HFFc6 (cell line): ENCODE measurements at places on chromosomes 12 and 14.

GRCh38 chr14:58138714-58139482, 13.1 kb downstream of the ARMH4 start:
- DNase-seq: no peak

DNA sequence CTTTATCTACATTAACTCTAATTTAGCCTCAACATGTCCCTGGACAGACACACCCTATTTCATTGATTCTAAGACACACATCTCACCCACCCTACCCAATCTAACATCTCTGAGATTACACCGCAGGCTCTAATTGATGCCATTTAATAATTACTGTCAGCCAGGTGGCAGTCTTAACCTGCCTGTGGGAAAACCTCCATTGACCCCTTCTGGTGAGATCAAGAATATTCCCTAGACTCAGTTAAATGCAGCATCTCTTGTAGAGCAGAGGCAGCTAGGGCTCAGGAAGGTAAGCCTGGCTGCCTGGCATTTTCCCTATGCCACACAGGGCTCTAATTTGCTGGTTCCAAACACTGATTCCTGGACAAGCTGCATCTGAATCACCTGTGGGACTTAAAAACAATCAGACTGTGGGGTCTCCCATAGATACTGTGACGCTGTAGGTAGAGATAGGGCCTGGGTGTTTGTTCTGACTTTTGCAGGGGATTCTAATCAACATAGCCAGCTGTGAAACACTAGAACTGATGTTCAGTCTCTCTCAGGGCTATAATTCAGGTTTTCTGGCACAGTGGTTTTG, 14.3 kb downstream of the MCRS1 start:
- peak; percentile 32 for DNase-seq

GRCh38 chr14:52844262-52845060, 53.1 kb upstream of the GNPNAT1 start:
- DNase-seq: no peak

- no peak for DNase-seq
These were observed 6.2 kb downstream of the SHMT2 start for GRCh38 chr12:57235728-57236131.

DNA sequence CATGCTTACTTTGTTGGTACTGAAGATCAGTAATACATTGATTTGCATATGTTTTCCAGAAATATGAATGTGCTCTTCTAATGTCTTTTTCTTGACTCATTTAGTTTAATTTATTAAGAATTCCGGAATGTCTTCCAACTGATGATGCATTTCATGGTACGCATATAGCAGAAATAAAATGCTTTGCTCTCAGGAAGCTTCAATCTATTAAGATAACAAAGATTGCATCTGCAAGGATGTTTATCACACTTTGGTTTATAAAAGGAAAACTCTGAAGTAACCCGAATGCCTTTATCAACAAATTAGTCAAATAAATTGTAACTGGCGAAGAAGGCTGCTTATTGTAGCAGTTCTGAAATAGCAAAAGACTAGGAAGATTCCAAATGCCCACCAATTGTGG, 166.4 kb upstream of the LMNTD1 start:
- no peak for DNase-seq

- DNase-seq: no peak
These were observed 350.5 kb upstream of the TMTC1 start for GRCh38 chr12:30134229-30134628.

- peak; percentile 99 for DNase-seq
These were observed 1193.7 kb downstream of the GALC start for GRCh38 chr14:86799244-86799647.

- DNase-seq: no peak
These were observed 144.6 kb downstream of the TTC7B start for GRCh38 chr14:90671382-90672234.

GRCh38 chr14:23286902-23287479, 1.1 kb upstream of the HOMEZ start:
- DNase-seq: no peak

DNA sequence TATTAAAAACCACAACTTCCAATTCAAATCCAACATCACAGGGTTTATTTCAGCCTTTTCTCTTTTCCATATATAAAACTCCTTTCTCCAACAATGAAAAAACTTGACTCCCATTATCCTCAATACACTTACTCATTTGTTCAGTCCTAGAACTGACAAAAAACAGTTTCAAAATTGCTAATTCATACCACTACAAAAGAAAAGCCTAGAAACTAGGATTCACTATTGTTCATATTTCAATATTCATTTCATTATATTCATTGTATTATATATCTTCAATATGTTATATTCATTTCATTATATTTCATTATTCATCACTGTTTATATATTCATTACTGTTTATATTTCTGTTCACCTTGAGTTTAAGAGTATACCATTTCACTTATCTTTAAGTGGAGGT, 85.8 kb downstream of the NUMB start:
- no peak for DNase-seq

DNA sequence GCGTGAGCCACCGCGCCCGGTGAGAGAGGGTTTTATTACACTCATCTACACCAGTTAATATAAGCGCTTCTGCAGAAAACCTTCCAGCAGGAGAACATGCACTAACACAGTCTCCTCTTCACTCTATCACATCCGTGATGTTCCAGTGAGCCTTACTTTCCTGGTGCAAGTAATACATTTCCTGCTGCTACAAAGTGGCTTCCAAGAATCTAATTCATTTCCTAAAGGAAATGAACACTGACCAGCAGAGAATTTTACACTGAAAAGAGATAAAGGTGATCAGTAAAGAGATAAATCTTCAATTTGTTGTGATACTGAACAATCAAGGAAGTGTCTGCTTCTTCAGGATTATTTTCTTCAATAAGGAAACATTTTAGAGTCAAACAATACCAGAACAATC, 39.5 kb downstream of the ZFYVE21 start:
- DNase-seq: no peak

DNA sequence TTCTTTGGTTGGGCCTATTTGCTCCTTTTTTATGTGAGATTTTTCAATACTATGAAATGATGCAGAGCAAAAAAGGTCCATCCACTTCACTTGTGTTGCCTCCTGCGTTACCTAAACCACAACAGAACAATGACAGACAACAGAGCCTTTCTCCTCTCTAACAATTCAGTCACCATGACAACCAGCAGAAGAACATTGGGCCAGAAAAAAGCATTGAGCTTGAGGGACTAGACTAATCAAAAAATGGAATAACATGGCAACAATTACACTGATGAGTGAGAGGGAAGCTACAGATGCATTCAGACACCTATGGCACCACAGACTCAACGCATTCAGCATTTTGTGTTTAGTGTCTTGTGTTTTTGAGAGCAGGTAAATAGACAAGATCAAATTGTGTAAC, 44.6 kb upstream of the PTCSC3 start:
- DNase-seq: no peak

- DNase-seq: no peak
These were observed 12.2 kb upstream of the TESC start for GRCh38 chr12:117111386-117111785.

DNA sequence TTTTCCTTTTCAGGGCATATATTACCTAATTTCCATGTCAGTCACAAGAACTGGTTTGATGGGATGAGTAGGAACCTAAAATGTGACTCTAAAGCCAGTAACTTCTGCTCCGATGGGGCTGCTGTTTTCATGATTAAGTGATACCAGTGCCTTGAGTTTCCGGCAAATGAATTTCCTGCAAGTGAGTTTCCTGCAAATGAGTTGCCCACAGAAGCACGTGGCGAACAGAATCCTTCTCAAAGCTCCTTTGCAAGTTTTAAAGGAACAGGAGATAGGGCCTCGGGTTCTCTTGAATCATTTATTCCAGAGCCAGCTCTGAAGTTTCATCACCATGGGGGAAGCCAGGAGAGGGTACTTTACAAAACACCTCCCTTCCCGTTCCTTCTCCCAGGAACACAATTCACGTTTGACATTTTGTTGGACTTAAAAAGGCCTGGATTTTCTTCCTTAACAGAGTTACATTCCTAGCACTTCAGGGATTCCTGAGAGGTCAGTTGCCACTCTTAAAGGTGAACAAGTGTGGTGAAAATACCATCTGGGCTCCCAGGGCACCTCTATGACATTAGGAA, 2.2 kb upstream of the PPTC7 start:
- DNase-seq: peak; percentile 10

DNA sequence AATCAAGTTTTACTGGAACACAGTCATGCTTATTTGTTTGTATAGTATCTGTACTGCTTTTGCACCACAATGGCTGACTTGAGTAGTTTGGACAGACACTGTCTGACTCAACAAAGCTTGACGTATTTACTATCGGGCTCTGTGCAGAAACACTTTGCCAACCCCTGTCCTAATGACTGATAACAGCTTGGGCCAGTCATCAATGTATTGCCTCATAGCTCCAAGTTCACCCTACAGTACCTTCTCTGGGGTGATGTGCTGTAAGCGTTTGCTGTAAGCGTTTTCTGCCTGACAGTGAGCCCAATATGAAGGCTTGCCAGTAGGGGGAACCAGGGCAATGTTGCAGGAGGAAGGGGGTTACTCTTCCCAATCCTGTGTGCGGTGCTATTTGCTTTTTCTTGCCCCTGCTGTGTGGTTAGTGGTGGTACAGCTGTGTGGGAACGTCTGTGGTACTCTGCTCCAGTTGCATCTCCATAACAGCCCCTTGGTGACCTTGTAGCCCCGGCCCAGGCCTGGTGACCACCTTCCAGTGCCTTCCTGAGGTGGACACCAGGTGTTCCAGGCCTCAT, 5.4 kb upstream of the CCDC177 start:
- peak; percentile 74 for DNase-seq

DNA sequence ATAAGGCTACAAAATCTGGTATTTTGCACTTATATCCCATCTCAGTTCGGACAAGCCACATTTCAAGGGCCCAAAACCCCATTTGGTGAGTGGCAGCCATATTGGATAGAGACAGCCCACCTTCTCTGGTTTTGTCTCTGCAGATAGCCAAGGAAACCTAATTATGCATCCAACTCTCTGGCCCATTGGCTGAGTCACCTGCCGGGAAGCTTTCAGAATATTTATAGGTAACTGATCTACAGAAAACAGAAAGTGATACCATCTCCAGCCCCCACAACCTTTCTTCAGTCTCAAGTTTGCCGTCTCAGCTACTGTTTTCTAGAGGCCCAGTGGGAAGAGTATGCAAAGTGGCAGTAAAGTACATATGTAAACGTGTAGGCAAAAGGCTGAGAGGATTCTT, 33.7 kb upstream of the PPP1CC start:
- no peak for DNase-seq

DNA sequence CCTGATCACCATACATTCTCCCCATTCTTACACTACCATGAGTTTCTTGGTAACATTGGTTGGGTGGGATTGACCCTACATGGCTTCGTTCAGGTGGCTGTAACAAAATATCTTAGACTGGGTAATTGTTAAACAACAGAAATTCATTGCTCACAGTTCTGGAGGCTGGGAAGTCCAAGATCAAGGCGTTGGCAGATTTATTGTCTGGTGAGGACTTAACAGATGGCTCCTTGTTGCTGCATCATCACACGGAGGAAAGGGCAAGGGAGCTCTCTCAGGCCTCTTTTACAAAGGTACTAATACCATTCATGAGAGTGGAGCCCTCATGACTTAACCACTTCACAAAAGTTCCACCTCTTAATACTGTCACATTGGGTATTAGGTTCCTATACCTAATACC, 116.7 kb upstream of the EGLN3 start:
- DNase-seq: no peak

DNA sequence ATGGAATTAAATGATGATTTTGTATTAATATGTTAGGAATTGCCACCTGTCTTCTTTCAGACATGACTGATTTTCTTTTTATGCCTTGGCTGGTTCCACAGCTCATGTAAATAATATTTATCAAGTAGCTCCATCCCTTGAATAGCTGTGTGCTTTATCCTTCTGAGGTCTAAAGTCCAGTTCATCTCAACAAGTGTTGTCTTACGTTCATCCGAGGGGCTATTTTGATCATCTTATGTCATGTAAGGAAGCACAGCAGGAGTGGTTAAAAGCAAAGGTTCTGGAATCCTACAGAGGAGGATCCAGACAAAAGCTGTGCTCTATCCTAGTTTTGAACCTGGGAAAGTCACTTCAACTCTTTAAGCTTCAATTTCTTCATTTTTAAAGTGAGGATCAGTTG, 123.7 kb upstream of the ATP2B1 start:
- DNase-seq: no peak

GRCh38 chr12:23423796-23424195, 525.7 kb downstream of the SOX5 start:
- no peak for DNase-seq

DNA sequence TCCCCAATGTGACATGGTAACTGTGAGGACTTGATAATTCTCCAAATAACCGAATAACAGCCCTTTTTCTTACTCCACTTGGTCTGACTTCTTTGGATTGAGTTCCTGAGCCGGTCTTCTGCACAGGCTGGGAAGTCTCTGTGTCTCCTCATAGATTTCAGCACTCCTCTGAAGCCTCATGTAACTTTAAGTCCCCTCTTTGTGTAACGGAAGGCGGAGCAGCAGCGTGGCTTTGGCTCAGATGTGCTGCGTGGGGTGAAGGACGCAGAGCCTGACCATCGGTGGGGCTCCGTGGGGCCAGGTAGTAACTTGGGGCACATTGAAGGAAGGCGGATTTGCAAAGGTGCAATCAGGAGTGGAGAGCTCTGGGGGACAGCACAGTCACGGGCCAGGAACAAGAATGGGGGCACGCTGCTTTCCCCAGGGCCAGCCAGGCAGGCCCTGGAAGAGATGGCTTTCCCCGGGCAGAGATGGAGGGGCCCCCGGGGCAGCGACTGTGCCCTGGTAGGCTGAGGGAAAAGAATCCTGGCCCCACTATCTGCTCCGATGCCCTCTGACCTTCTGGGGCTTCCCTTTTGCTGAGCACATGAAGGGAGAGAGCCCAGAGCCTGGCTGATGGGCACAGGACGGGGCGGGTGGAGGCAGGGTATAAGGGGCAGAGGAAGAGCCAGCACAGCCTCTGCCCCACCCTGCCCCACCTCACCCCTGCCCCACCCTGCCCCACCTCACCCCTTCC, 56.9 kb downstream of the ADGRD1 start:
- DNase-seq: no peak
